ENCODE measurements at places on chromosomes 3 and 15. TPM values are rescaled to one million over a fixed set of nuclear protein-coding genes. Genes with fewer than 3 reads are reported as not detected.

GRCh38 chr3:12356996-12357395, 68.1 kb downstream of the PPARG start:
- H3K4me1 ChIP-seq = no peaks in the 10 kb centered on the region
- H3K27me3 ChIP-seq = no peaks in the 10 kb centered on the region
- no peak overlapping the region for H3K27ac ChIP-seq
- no peaks in the 10 kb centered on the region for H3K36me3 ChIP-seq
- no peak for DNase-seq
- no peak overlapping the region for H3K4me3 ChIP-seq

The CCPG1 gene
- total RNA-seq = 82.8 TPM

DNA sequence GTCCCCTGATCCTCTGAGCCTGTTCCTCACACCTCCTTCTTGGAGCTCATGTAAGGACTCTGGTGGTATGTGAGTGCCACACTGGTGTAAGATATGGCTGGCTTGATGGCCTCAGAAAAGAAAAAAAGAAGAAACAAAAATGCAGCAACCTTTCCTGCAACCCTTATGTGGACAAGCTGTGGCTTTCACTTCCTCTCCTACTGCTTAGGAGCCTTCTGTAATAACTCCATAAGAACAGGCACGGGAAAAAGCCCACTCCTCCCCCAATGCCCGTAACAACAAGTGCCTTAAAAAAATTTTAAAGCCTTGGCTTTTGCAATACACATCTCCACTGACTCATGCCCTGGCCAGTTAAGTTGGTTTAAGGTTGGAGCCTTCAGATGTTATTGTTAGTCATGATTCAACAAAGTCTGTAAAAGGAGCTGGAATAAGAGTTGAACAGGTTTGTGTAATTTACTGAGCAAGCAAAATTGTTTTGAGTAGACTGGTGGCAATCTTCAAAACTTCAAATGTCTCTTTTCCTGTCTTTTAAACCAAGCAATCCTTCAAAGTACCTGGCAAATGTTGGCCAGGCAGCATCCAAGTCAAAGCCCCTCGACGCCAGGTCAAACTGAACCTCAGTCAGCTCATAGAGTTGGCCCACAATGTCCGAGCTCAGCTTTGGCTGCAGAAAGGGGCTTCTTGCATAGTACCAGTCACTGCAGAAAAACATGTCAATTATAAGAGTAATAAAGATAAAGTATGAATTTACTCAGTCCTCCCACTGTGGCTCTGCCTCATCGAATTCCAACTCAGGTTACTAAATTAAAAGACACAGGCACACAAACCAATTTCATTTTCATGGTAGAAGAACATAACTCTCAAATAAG, 22.9 kb downstream of the FYCO1 start:
- H3K4me1 ChIP-seq = no peaks in the 10 kb centered on the region
- H3K27ac ChIP-seq = no peak overlapping the region
- no peaks in the 10 kb centered on the region for H3K27me3 ChIP-seq
- no peak for DNase-seq
- H3K36me3 ChIP-seq = no peaks in the 10 kb centered on the region

GRCh38 chr15:79900087-79900486, 3.3 kb upstream of the MTHFS start:
- no peak overlapping the region for H3K27ac ChIP-seq
- H3K4me1 ChIP-seq = no peaks in the 10 kb centered on the region
- H3K4me3 ChIP-seq = no peak overlapping the region

GRCh38 chr3:100482176-100482575, 10.2 kb upstream of the TMEM45A start:
- H3K36me3 ChIP-seq = no peaks in the 10 kb centered on the region
- H3K4me1 ChIP-seq = no peaks in the 10 kb centered on the region
- H3K27me3 ChIP-seq = no peaks in the 10 kb centered on the region
